ENCODE measurements at places on chromosomes 6 and 20.

DNA sequence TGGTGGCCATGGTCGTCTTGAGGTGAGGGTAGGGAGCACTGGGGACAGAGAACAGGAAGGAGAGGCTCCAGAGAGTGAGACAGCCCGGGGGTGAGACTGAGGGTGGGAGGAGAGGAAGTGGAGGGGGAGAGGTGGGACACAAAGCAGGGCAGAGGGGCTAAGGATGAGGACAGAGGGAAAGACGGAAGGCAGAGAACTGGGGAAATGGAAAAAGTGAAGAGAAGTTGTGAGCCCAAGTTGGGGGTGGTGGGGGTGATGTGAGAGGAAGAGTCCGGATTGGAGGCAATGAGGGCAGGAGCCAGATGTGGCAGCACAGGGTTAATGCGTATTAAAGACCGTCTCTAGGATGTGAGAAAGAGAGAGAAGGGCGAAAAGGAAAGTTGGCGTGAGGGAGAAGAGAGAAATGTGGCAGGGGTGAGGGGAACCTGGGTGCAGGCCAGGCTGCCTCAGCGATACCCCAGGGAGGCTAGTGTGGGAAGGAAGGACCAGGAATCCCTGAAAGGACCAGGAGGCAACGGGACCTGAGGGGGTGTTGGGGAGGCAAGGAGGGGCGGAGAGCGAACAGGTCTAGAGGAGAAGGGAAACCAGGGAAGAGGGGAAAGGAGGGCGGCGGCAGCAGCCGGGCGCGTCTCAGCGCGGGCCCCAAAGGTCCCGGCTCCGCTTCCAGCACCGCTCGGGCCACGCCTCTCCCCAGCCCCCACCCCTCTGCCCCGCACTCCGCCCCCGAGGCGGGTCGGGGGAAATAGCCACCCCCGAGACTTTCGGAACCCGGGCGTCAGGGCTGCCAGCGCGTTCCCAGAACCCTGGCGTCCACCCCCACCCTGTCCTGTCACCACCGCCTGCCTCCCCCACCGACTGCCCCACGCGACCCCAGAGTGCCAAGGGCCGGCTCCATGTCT, at the start of gene PPP1R18:
PPP1R18 (minus strand) TSS at position 637 of the 899 bp plus-strand sequence; CDS start at position 10, 627 bp downstream.
- peak; percentile 75 for DNase-seq

DNA sequence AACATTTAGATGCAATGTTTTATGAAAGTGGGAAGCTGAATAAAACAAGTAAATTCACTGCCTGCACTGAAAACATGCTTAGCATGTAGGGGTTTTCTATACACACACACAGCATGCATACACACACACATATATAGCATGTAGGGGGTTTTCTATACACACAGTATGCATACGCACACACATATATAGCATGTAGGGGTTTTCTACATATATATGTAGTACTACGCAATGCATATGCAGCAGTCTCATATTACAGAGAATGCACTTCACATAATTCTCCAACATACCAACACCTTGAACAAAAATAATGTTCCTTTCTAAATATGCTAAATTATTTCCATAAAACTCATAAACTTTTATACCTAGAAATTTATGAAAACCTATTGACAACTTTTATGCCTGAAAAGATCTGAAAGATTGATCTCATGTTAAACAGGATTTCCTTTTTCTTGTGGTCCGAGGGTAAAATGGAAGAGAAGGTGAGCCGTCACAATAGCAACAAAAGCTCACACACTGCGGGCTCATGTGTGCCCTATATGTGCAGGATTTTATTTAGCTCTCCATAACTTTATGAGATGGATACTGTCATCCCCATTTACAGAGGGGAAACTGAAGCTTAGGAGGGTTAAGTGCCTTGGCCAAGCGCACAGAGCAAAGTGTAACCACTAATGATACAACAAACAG, 81.9 kb upstream of the TULP1 start:
- no peak for DNase-seq

GRCh38 chr20:34305333-34306230, 2.4 kb upstream of the AHCY start:
- no peak for DNase-seq

- no peak for DNase-seq
Observed at GRCh38 chr6:80223743-80224212, 117.3 kb downstream of the BCKDHB start.

DNA sequence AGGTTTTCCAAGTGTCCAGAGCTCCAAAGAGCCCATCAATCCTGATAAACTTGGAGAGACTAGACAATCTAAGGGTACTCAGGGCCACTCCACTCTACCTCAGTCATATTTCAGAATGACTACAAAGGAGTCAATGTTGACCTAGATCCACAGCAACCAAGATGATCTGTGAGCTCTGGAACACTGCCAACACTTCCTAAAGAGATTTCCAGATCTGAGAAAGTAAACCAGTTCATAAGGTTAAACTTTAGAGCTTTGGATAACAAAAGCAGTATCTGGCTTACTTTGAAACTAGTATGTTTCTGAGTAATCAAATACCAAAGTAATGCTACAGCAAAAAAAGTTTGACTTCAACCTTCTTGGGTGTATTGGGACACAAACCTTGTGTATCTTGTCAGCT, 122.7 kb downstream of the BTBD9 start:
- peak; percentile 31 for DNase-seq

- no peak for DNase-seq
Observed at GRCh38 chr6:170096803-170097504, 193.9 kb downstream of the DLL1 start.

DNA sequence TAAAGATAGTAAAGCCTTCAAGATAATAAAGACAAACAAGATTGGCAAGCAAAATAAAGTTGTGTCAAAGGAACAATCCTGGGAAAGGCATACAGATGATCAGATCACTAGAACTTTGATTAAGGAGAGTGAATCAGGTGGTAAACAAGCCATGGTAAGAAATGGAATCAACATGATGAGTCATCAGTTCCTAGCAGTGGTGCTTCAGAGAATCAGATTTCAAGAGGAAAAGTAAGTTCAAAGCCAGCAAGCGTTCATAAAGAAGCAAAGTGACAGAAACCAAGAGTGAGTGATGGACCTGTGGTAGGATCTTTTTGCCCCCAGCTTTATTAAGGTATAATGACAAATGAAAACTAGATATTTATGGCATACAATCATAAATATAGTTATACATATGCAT, 340.4 kb downstream of the TPBG start:
- no peak for DNase-seq

DNA sequence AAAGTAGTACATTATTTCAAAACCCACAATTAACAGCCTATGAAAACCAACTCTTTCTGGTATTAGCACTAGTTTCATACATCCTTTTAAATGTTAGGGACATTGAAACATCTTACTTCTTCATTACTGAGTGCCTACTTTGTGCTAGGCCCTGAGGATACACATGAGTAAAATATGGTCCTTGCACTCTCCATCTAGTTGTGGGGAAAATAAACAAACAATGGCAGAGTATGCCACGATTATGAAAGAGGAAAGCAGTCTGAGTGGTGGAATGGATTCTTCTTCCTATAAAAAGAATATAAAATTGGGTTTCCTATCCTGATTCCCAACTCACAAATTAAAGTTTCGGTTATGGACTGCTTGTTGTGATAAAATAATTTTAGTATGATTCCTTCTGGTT, 84.9 kb downstream of the ATXN1 start:
- DNase-seq, result no peak

DNA sequence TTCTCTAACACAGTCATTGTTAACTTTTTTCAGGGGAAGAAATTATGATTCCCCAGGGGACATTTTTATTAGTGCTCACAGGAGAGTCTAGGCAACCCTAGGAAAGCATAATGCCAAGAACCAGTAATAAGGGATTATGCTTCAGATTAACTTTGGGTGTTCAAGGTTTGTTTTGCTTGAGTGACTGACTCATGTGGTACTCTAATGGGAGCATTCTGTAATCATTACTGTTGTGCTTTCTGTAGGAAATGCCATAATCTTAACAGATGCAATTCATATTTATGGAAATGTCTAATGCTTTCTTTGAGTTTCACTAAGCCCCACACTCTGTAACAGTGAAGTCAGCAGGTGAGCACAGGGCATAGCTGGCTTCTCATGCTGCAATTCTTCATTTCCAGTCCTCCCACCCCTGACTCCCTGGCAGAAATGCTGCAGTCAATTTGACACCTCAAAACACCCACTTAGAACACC, 263.4 kb upstream of the MAN1A1 start:
- DNase-seq, result no peak

- DNase-seq, result no peak
Observed at GRCh38 chr6:6386010-6386409, 65.5 kb upstream of the F13A1 start.

DNA sequence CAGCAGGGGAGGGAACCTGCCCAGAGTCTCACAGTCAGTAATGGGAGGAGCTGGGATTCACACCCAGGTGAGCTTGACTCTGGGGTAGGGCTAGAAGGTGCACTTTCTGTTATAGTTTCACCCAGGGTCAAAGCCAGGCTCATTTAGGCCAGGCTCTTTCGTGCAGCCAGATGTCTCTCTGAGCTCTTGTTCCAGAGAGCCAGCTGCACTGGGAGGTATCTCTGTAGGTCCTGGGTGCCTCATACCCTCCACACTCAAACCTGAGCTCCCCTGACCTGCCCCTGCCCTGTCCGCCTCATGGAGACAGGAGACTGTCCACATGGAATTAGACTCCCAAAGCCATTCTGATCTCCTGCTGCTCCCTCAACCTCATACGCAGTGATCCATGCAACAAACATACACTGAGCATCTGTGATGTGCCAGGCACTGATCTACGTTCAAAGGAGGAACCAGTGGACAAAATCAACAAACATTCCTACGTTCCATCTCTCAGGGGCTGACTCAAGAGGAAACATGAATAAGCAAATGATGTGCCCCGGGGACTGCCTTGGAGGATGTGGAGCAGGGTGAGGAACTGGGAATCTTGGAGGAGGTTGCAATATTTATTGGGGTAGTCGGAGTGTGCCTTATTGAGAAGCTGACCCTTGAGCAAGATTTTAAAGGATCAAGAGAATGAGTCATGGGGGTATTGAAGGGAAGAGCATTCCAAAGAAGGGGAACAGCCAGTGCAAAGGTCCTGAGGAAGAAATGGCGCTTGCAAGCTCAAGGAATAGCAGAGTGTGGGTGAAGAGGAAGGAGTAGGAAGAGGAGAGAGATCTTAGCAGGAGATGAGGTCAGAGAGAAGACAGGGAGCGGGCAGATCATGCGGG, 71.3 kb upstream of the TOX2 start:
- no peak for DNase-seq

DNA sequence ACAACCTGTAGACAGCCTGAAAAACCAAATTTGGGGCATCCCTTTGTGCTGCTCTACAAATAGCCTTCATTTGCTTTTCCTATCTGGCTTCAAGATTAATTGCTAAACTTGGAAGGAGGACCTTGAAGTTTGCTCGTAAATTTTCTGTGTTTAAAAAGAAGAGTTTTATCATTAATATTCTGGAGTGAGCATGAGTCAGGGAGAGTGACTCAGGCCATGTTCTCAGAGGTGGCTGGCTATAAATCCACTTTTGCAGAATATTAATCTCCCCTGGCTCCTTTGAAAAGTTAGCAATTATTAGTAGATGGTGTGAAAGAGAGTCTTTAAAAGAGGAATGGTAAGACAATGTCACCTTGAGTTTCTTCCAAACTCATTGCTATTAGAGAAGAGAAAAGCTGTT, 91.0 kb downstream of the ANKEF1 start:
- DNase-seq, result no peak

DNA sequence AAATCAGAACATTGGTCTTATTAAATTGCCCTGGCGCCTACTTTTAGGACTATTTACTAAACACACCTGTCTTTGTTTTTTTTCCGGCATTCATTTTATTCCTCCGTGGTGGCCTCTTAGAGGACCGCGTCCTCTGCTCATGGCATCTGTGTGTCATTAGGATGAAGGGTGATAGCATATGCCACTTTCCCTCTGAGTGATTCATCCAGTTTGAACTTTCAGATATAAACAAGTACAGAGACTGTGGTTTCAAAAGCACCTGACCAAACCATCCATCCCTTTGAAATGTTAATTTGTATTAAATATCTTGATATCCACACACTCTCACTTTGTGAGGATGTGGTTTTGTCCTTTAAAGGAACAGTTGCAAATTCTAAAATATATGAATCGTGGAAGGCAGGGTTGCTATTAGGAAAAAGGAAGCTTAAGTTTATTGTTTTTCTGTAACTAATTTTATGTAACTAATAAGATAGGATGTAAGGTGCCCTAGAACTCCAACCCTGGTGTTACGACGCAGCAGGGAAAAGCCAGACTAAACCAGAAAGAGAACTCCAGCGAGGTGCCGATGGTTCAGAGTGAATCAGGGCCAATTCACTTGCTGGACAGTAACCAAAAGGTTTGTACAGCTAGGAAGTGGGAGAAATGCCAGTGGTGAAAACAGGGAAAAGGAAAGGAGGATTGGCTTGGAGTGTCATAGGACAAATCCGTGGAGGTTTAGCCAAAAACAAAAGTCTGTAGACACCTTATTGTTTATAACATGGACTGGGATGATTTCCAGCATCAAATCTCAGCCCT, 98.7 kb downstream of the SHLD1 start:
- DNase-seq, result no peak

- peak; percentile 33 for DNase-seq
Observed at GRCh38 chr20:43985121-43985520, 70.5 kb downstream of the TOX2 start.

GRCh38 chr6:33975661-33976436, 170.0 kb downstream of the GRM4 start:
- DNase-seq, result no peak

DNA sequence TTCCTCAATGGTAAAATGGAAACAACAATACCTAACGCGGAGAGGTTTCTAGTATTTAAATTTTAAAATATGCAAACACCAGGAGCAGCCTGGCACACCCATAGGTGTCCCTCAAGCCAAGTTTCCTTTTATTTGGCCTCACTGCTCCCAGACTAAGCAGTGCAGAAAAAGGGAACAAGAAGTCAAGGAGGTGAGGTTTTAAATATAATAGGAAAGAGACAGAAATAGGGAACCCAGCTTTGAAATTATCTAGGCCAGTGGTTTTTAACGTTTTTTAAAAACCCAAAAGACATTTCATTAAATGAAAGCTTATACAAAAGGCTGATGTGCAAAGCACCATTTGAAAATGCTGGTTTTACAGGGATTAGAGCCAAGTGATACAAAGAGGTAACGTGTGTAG, 109.6 kb downstream of the SLC22A3 start:
- DNase-seq, result no peak

DNA sequence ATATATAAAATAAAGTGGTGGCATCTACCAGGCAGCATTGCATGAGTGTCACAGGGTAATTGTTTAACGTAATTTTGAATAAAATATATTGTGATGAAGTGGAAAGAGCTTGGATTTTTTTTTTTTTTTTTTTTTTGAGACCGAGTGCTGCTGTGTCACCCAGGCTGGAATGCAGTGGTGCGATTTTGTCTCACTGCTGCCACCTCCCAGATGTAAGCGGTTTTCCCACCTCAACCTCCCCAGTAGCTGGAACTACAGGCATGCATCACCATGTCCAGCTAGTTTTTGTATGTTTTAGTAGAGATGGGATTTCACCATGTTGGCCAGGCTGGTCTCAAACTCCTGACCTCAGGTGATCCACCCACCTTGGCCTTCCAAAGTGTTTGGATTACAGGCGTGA, 81.1 kb upstream of the SMIM8 start:
- no peak for DNase-seq

GRCh38 chr6:143999406-143999805, 8.7 kb downstream of the PLAGL1 start:
- no peak for DNase-seq
